ENCODE measurements at places on chromosomes 1 and 21.

- no peak for DNase-seq
Observed at GRCh38 chr1:6574025-6574620, 5.7 kb upstream of the ZBTB48 start.

DNA sequence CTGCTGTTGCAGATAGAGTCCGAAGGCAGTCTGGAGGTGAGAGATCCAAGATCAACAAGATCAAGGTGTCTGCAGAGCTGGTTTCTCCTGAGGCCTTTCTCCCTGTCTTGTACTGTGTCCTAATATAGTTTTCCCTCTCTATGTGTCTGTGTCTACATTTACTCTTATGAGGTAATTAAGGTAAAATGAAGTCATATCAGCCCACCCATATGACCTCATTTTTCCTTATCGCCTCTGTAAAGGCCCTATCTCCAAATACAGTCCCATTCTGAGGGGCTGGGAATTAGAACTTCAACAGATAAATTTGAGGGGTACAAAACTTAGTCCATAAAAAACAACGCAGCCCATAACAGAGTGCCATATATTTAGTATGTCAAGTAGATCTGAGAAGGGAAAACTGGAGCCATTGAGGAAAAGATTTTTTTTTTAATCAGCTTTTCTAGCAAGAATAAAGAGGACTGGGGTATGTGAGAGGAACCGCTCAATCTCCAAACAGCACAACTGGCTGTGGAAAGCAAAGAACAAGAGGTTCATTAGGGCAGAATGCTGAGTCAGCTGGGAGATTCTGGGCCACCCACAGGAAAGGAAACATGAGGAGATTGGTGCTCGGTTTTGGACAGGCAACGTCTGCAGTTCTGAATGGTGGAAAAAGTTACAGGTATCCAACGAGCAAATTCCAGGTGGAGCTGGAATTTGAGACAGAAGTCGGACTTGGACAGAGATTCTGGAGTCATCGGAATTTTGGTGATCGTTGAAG, 65.7 kb downstream of the MAP3K21 start:
- no peak for DNase-seq

- DNase-seq = peak; percentile 28
Observed at GRCh38 chr1:232012773-232013386, 386.3 kb downstream of the DISC1 start.

- DNase-seq = peak; percentile 49
Observed at GRCh38 chr1:203796236-203796605, 798 bp downstream of the ZBED6 start.

DNA sequence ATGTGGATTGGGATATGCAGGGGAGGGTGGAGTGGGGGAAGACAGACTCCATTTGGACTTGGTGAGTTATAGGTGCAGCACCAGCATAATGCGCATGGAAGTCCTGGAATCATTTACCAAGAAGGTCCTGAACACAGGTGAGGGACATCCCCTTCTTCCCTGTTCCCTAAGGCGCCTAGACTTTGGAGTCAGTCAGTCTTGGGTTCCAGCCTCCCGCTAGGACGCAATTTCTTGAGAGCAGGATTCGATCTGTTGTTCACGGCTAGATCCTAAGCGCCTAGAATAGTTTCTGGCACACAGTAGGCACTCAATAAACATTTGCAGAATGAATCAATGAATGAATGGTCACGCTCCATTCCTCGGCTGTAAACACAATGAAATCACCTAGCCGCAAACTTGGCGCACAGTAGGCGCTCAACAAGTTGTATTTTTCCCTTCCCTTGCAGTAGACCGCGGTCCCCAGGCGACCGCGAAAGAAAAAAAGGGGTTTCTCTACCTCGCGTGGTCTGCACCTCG, 1.0 kb upstream of the AK4 start:
- no peak for DNase-seq

- DNase-seq = peak; percentile 40
Observed at GRCh38 chr1:3610527-3611169, 660 bp downstream of the MEGF6 start.

- DNase-seq = peak; percentile 24
Observed at GRCh38 chr1:208100906-208101305, 143.3 kb downstream of the PLXNA2 start.

- DNase-seq = no peak
Observed at GRCh38 chr1:208924928-208925327, 658.6 kb upstream of the CAMK1G start.

DNA sequence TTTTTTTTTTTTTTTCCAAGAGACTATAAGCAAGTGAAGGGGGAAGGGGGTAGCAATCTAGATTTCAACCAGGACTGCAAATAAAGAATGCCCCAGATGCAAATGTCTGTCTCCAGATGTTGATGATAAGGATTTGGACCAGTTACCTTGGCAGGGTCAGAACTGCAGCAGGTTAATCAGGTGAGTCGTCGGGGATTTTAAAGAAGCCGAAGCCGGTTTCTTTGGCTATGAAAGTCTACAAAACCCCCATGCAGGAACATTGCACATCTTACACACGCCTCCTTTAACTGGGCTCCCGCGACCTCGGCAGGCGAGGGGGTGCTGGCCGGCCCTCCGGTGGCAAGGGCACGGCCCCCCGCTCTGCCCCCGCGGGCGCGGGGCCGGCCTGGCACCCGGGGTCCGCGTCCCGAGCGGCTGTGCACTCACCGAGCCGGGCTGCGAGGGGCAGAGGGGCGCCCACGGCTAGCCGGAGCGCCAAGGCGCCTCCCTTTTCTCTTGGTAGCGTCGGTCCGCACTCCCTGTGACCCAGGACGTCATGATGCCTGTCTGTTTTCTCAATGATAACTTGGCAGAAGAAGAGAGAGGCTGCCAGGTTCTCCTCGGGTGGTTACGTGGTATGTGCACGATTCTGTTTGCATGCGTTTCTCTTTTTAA, 366.3 kb upstream of the ESRRG start:
- peak; percentile 14 for DNase-seq

- peak; percentile 79 for DNase-seq
Observed at GRCh38 chr1:26784023-26784871, 3.5 kb upstream of the PIGV start.

DNA sequence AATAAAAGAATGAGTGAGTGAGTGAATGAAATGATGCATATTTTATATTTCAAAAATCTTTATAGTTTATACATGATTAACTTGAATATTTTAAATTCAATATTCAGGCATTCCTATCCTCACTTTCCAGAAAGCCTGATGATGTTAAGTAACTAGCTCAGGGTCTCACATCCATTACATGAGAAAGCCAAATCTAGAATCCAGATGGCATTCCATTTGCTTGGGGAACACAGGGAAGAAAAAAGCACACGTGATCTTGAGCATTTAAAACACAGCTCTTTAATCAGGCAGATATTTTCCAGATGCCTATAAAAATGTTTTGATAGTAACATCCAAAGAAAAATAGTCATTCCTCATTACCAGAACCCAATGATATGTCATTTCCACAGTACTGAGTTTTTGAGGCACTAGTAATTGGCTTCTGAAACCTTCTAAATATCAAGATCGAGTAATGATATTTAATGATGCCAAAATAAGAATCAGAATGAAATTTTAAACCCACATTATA, 291.9 kb downstream of the DSCAM start:
- peak; percentile 4 for DNase-seq

DNA sequence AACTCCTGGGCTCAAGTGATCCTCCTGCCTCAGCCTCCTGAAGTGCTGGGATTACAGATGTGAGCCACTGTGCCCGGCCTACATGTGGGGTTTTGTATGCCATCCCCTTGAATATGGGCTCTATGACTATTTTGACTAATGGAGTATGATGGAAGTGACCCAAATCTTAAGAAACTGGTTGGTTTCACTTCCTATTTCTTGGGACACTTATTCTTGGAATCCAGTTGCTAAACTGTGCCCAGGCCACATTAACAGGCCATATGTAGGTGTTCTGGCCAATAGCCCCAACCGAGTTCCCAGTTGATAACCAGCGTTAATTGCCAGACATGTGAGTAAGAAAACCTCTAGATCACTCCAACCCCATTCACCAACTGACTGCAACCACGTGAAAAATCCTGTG, 36.3 kb upstream of the CLIC4 start:
- DNase-seq = no peak

GRCh38 chr1:213689260-213689659, 298.5 kb upstream of the PROX1 start:
- no peak for DNase-seq

GRCh38 chr1:207988326-207989165, 77.6 kb upstream of the CD34 start:
- DNase-seq = no peak

DNA sequence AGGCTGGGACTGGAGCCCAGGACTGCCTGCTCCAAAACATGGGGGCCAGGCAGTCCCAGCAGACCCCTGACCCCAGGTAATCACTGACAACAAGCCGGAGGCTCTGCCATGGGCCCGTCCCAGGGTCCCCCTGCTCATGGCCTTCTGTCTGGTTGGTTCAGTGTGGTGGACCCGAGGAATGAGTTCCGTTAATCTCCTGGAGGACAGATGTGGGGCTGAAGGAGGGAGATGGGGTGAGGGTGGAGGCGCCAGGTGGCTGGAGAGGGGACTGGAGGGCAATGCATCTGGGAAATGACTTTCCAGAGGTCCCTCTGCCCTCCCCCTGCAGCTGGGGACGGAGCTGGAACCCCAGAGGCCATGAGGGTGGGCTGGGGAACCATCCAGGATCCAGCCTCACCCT, 103.2 kb downstream of the EBNA1BP2 start:
- DNase-seq = no peak

GRCh38 chr1:56958526-56958925, 7.3 kb downstream of the C8B start:
- peak; percentile 58 for DNase-seq

- DNase-seq = no peak
Observed at GRCh38 chr1:77065693-77066342, 153.4 kb downstream of the PIGK start.

DNA sequence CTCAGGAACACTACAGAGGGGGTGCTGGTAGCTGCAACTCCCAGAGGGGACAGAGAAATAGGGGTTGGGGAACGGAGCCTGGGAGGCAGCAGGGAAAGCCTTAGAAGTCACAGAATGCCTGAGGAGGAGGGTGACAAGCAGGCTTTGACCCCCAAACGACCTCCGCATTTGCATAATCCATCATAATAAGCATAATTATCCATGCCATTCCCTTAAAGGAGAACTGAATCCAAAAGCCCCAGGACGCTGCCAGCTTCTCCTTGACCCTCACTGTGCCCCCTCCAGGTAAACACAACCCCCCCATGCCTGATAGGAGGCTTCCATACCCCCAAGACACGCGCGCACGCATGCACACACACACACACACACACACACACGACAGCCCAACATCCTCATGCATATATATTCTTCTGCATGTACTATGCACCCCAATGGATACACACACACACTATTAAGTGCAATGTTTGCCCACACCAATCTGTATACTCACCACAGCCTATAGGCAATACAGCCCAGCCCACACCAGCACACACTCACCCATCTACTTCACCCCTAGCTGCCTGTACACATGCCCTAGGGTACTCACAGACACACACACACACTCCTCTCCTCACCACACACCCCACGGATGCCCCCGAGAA, 27.8 kb downstream of the SDC3 start:
- no peak for DNase-seq

GRCh38 chr21:37166733-37167132, 93.7 kb downstream of the TTC3 start:
- DNase-seq = no peak

DNA sequence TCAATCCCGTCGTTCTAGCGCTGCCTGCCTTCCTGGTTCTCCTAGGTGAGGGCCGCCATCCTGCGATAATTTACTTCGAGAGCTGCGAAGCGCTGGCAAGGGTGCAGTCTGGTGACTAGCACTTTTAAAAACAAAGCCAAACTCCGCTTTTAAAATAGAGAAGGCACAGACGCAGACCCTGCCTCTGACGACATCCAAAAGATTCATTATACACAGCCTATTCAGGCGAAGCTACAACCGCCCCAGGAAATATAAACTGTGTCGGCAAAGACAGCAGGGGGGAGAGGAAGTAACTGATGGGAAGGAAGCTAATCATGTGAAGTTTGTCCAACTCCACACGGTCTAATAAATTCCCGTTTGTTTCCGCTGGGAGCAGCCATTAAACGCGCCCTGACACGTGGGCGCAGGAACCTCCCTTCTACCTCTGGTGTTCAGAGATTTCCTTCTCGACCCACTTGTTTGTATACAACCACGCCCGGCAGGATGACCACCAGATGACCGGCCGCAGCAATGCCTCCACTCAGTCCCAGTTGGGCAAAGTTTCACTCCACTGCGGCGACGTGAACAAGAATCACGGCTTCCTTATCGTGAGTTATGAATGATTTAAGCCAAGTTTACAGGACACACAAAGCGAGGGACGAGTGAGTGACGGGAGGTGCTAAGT, 1.3 kb downstream of the GNG12 start:
- peak; percentile 59 for DNase-seq

- no peak for DNase-seq
Observed at GRCh38 chr21:29184037-29184436, 53.6 kb downstream of the MAP3K7CL start.

- DNase-seq = no peak
Observed at GRCh38 chr1:19363536-19364152, 51.5 kb downstream of the SLC66A1 start.

GRCh38 chr21:16264319-16264718, 534.5 kb downstream of the USP25 start:
- DNase-seq = peak; percentile 38

- peak; percentile 24 for DNase-seq
Observed at GRCh38 chr1:231986631-231987336, 360.2 kb downstream of the DISC1 start.

GRCh38 chr1:39283858-39284257, 79.4 kb downstream of the MACF1 start:
- no peak for DNase-seq

GRCh38 chr1:237671262-237671661, 219.5 kb downstream of the ZP4 start:
- DNase-seq = no peak

- DNase-seq = peak; percentile 26
Observed at GRCh38 chr1:7561331-7561921, 209.7 kb upstream of the VAMP3 start.

- no peak for DNase-seq
Observed at GRCh38 chr1:211750599-211750998, 75.2 kb upstream of the NEK2 start.

DNA sequence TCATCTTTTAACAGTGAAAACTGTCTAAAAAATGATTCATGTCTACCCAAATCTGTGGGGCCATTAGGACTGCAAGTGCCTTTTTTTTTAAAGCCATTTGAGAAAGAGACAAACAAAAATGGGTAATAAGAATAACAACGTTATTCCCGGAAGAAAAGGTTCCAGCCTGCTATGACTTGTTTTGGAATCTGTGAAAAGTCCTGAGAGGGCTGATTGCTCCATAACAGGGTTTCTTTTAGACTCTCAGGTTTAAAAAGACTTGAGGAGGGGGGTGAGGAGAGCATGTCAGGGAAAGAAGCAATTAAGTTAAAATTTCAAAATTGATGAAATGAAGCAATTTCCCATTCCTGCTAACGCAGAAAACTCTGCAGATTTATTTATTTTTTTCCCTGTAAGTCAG, 56.4 kb downstream of the CACHD1 start:
- no peak for DNase-seq

- DNase-seq = no peak
Observed at GRCh38 chr1:147238053-147238902, 4.2 kb upstream of the CHD1L start.

GRCh38 chr1:101311146-101311920, 74.5 kb downstream of the S1PR1 start:
- no peak for DNase-seq
